ENCODE measurements at places on chromosomes 1 and 21.

DNA sequence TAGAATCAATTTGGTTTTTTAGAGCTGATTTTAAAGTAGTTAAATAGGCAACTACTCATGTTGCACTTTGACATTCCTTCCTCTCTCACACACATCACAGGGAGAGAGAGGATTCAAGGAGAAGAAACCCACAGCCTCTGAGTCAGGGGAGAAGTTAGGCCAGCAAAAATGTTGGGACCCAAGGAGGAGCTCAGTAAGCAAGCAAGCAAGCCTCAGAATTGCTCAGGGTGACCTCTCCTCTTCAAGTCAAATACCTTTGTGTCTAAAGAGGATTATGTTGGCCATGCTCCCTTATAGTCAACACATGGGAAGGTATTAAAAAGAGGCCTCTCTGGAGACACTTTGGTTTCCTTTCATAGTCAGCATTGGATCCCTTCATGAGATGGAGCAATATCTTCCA, 80.5 kb upstream of the WARS2 start:
- DNase-seq: peak; percentile 83

DNA sequence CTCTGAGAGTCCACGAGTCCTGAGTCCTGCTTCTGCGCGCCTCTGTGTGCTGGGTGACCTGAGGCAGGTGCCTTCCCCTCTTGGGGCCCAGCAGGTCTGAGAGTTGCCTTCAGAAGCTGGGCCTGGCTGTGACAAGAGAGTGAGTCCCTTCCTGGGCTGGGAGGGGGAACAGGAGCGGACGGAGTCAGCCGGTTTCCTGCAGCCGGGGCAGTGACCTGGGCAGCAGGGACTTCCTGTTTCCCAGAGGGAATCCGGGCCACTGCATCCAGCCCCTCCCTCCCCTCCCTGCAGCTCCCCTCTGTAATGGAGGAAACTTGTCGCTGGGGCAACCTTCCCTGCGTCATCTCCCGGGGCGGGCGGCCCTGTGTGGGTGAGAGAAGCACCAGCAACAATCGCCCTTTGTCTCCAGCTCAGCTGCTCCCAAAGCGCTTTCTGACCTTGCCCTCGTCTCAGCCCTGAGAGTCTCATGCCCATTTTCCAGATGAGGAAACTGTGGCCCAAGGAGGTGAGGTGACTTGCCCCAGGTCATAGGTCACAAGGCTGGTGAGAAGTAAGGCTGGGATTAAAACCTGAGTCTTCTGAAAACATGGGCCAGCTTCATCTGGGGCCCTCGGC, 61.1 kb downstream of the SDC3 start:
- peak; percentile 12 for DNase-seq

DNA sequence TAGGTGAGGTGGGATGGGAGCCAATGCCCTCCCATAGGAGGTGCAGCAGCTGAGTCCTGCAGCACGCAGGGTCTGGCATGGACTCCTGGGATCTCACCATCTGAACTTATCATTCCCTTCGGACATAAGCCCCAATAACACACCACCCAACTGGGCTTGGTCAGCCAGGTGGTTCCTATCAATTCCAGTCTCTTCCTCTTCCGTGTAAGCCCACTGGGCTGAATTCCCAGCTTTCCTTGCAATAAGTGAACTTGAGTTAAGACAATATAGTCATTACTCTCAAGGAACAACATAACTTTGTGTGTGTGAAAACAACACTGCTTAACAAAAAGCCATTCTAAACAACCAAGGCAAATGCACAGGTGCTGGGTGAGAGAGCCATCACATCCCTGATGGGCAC, 86.6 kb upstream of the EDN2 start:
- no peak for DNase-seq

GRCh38 chr1:41730806-41731205, 187.9 kb downstream of the HIVEP3 start:
- DNase-seq: no peak

DNA sequence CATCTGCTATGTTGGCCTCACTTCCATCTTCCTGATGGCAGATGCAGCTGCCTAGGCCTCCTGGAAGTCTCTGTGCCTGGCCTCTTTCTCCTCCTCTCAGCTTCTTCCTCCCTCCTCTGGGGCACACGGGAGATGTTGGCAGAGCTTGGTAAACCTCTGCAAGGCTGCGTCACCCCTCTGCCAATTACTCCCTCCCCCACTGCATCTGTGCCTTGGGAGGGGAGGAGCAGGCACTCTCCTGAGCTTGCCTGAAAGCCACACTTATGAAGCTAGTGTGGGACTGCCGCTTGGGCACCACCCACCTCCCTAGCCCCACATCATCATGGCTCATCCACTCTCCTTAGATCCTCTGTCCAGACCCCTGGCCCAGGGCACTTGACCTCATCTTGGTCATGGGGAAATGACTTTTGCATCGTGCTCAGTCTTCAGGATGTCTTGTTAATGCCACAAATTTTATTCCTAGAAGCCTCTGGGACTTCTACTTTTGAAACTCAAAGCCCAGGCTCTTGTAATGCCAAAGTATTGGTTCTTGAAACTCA, 7.3 kb upstream of the TMEM51 start:
- DNase-seq: no peak

- DNase-seq: no peak
These were observed 3.2 kb upstream of the IBA57 start for GRCh38 chr1:228162286-228163006.

GRCh38 chr1:245404527-245404926, 249.7 kb downstream of the KIF26B start:
- no peak for DNase-seq

DNA sequence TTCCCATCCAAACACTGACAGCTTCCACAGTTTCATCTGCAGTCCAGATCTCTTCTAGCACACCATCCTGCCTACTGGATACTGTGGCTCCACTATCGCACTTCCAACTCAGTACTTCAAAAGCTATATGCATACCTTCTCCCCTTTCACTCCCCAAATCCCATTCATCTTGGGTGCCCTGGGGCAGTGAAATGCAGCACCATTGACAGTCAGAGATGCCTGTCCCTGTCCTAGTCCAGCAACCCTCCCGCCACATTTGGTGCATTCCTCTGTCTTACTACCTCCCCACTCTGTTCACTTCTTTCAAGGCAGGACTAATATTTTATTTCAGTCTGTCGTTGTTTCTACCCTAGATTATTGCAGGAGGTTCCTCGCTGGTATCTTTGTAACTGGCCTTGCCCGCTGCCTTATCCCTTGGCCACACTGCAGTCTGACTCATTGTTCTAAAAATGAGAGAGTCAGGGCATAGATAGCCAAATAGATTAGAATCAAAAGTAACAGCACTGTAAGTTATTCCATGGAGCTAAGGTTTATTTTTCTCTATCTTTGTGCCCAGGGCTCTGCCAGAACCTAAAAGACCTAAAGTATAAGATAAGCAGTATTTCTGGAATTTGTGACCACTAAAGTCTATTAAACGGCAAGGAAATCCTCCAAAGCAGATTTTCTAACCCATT, 96.7 kb downstream of the ESRRG start:
- no peak for DNase-seq

DNA sequence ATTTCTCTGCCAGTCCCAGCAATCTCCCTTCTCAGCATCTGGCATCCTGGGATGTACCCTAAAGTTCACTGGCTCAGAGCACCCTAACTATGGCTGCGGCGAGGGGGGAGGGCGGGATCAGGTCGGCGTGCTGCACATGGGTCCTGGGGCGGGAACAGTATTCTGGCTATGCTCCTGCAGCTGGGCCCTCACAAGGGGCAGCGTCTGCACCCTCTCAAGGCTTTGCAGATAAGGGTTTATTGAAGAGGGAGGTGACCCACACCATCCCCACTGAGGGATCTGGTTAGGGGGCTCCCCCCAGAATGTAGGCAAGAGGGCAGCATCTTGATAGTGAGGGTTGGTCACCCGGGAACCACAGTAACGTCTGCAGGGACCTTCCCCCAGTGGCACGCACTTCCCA, 44.9 kb upstream of the PCBP3 start:
- no peak for DNase-seq

- DNase-seq: no peak
These were observed 54.7 kb upstream of the ARHGEF16 start for GRCh38 chr1:3399732-3400131.

DNA sequence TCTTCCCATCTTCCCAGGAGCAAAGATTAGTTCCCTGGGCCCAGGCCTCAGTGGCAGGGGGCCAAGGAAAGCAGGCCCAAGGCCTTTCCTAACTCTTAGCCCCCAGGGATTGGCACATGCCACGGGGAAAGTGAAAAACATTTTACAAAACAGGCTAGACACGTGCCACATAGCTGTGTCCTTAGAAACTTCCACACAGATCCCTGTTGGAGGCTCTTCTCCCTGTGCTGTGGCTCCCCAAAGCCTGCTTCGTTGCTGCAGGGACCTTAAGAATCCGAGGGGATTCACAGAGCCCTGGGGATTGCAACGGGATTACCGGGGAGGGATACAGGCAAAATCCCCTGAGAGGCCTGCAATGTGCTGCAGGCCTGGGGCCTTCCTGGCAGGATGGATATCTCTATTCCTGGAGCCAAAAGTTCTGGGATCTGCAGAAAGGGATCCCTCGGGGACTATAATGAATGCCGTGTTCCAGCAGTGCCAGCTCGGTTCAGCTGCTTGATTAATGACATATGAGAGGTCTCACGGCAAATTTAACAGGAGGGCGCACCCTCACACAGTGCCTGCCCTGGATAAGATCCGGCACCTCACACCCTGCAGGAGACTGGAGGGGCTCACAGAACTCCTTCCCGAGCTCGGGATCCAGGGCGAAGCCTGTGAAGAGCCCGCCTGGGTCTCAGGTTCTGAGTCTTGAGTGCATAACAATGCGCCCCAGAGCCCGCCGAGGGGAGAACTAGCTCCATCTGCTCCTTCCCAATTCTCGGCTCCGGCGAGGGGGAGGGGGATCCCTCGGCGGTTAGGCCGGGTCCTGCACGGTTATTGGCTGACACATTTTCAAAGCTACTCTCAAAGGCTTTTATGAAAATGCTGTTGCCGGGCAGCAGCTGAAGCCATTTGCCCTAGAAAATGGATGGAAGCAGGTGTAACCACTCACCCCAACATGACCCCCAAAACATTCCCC, 15.3 kb upstream of the RGS8 start:
- peak; percentile 6 for DNase-seq

GRCh38 chr1:3140437-3140836, 71.4 kb downstream of the PRDM16 start:
- DNase-seq: no peak

GRCh38 chr1:101262630-101263348, 26.0 kb downstream of the S1PR1 start:
- no peak for DNase-seq

DNA sequence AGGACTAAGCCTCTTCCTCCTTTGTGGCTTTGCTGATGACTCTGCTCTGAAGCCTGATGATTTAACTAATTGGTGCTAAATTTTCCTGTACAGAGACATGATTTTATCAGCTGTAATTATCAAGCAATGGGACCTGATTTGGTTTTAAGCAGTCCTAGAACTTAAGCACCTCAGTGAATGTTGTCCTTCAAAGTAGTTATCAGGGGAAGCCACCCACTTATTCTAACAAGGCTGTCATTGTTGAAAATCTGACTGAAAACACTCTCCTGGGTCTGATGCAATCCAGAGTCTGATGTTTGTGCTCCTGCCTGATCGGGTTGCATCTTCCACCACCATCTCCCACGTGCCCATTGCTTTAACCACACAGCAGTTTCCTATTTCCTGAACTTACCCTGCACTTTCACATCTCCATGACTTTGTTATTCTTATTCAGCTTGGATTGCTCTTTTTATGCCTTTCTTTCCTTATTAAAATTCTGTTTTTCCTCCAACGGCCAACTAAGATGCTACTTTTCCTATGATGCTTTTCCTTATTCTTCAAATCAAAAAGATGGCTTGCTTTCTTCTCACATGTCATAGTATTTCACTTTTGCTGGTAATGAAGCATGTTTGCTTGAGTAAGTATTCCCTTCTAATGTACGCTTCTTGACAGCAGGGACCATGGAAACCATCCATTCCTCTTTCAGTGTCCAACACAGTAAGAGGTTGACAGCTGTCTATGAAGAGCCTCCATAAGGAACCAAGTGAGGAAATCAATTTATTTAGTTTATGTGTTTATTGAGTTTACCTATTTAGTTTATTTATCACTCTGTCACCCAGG, 55.0 kb downstream of the S1PR1 start:
- peak; percentile 84 for DNase-seq

GRCh38 chr1:6071219-6071618, 25.5 kb downstream of the KCNAB2 start:
- DNase-seq: no peak

GRCh38 chr1:115330480-115331013, 7.5 kb downstream of the NGF start:
- DNase-seq: peak; percentile 98

GRCh38 chr1:3883194-3883925, 16.7 kb downstream of the C1orf174 start:
- DNase-seq: no peak

Data from fibroblast of mammary gland (primary cell).